PC-3 (cell line): ENCODE measurements at places on chromosomes 4 and X. TPM values are rescaled to one million over a fixed set of nuclear protein-coding genes. Genes with fewer than 3 reads are reported as not detected.

- peak; percentile 47 for DNase-seq
Observed at GRCh38 chrX:70042399-70043371, 7.1 kb downstream of the AWAT2 start.

GRCh38 chrX:70618467-70618866 is 173.8 kb downstream of the DLG3 start:
- DNase-seq, result no peak

The NXF2 gene
- total RNA-seq, result not detected in 2 replicates

The AMTN gene
- total RNA-seq, result 0.40 TPM in 1 of 2 replicates, not detected in the other

- DNase-seq, result peak; percentile 60
Observed at GRCh38 chr4:21768349-21769310, 179.9 kb downstream of the KCNIP4 start.

GRCh38 chr4:174279433-174280155 is 3.9 kb downstream of the FBXO8 start:
- no peak for DNase-seq

- DNase-seq, result no peak
Observed at GRCh38 chrX:29542152-29542551, 673.2 kb upstream of the MAGEB2 start.
